ENCODE measurements at places on chromosomes 2 and 18.

GRCh38 chr18:73407506-73407905, 539.7 kb upstream of the NETO1 start:
- no peak for DNase-seq
- H3K27me3 ChIP-seq: no peaks in the 10 kb centered on the region
- H3K4me1 ChIP-seq: no peaks in the 10 kb centered on the region
- H3K27ac ChIP-seq: no peak overlapping the region

GRCh38 chr2:169768262-169768995, 30.2 kb upstream of the SSB start:
- no peaks in the 10 kb centered on the region for H3K36me3 ChIP-seq
- no peak overlapping the region for H3K27ac ChIP-seq
- H3K4me1 ChIP-seq: peaks cover 21% of the 10 kb centered on the region

GRCh38 chr2:199509403-199509802, 51.7 kb upstream of the SATB2 start:
- H3K36me3 ChIP-seq: no peaks in the 10 kb centered on the region
- no peak overlapping the region for H3K4me3 ChIP-seq
- H3K4me1 ChIP-seq: no peaks in the 10 kb centered on the region
- no peak overlapping the region for H3K27ac ChIP-seq
- no peak for DNase-seq

- no peak overlapping the region for H3K27ac ChIP-seq
- H3K27me3 ChIP-seq: no peaks in the 10 kb centered on the region
- no peaks in the 10 kb centered on the region for H3K4me1 ChIP-seq
- DNase-seq: no peak
These were observed 133.6 kb downstream of the FIGN start for GRCh38 chr2:163602196-163602595.

DNA sequence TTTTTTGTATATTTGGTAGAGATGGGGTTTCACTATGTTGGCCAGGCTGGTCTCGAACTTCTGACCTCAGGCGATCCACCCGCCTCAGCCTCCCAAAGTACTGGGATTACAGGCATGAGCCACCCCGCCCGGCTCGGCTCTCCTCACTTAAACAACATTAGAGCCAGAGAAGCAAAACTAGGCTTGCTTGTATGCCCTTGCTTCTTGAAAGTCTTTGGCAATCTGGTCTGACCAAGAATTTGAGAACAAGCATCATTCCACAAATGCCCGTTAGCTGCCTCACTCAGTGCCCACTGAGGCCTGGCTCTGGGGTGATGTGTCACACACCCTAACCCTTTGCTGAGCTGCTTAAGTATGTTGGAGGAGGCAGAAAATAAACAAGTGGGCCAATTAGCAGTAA, 33.5 kb downstream of the SOWAHC start:
- no peak overlapping the region for H3K27ac ChIP-seq
- H3K27me3 ChIP-seq: no peaks in the 10 kb centered on the region
- H3K4me3 ChIP-seq: no peak overlapping the region
- no peaks in the 10 kb centered on the region for H3K36me3 ChIP-seq
- DNase-seq: no peak
- peaks cover 13% of the 10 kb centered on the region for H3K4me1 ChIP-seq
